ENCODE measurements at places on chromosomes 11 and 22.

- DNase-seq = no peak
Observed at GRCh38 chr11:34331329-34331728, 26.5 kb downstream of the ABTB2 start.

DNA sequence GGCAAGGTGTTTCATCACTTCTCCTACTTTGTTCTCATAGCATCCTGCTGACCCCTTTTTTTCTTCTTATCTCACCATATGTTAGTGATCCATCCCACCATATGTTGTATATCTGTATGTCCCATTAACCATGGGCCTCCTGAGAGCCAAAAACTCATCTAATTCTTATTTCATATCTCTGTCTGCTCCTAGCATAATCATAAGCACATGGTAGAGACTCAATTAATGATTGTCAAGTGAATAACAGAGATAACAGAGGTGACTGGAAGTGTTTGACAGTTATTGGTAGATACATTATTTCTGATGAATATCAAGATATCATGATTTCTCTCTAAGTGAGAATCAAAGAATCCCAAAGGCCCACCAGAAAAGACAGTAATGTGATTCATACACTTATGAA, 138.1 kb upstream of the MPPED2 start:
- no peak for DNase-seq

DNA sequence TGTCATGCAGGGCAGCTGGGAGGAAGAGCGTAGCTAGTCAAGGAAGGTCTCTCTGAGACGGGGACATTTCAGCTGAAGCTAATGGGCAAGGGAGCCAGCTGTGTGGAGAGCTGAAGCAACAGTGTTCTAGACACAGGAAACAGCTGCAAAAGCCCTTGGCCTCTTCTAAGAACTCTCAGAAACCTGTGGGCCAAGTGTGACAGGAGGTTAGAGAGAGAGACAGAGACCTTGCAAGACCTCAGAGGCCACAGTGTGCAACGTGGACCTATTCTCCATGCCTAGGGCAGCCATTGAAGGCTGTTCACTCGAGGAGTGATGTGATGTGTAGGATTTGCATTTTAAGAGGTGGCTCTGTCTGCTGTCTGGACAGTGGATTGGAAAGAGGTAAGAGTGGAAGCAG, 48.7 kb upstream of the TNRC6B start:
- DNase-seq = no peak

DNA sequence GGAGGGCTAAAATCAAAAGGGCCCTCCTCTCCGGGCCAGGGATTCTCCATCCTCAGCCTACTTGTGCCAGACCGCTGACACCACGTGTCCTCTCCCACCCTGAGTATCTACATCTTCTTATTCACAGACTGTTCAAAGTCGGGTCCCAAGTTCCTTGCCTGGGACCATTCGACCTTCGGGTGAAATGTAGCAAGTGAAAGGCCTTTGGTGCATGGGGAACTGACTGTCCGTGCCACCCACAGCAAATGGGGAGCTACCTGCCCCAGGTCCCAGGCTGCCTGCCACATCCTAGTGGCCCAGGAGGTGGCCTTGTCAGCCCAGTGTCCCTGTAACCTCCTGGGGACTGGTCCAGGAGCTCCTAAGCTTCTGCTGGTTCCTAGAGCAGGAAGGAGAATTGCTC, 67.3 kb downstream of the RTL6 start:
- DNase-seq = no peak

DNA sequence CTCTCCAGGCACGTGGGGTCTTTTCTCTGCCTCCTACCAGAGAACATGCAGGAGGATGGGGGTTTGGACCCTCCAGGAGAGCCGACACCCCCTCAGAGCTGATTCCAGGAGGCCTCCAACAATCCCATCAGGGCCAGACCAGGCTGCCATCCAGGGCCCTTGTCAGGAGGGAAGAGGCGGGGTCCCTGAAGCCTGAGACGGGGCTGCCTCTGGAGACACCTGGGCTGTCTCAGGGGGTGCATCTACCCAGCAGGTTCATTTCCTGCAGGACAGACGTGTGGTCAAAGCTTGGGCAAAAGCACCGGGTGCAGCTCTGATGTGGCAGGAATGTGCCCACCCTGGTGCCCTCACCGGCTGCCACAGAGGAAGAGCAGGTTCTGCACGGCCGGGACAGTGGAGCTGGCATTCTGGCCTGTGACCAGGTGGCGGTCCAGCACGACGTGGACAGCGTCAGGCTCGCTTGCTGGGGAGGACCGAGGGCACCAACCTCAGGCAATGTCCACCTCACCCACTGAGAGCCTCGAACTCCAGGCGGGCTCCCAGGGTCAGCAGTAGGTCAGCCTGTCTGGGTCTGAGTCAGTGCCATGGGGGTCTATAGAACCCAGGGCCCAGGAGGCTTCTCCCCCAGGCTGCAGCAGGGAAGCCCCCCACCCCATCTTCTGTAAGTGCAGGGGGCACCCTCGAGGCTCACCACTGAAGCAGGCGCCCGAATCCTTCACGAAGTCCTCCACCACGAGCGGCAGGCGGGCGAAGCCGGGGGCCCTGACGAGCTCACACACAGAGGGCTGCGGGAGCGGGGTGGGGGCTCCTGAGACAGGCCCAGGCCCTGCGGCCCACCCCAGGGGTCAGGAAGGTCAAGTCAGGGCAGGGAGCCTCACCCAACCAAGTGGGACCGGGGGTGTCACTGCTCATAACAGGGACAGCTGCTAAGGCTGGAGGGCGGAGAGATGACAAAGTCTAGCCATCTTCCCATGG, 6.4 kb downstream of the GATD1 start:
- no peak for DNase-seq

DNA sequence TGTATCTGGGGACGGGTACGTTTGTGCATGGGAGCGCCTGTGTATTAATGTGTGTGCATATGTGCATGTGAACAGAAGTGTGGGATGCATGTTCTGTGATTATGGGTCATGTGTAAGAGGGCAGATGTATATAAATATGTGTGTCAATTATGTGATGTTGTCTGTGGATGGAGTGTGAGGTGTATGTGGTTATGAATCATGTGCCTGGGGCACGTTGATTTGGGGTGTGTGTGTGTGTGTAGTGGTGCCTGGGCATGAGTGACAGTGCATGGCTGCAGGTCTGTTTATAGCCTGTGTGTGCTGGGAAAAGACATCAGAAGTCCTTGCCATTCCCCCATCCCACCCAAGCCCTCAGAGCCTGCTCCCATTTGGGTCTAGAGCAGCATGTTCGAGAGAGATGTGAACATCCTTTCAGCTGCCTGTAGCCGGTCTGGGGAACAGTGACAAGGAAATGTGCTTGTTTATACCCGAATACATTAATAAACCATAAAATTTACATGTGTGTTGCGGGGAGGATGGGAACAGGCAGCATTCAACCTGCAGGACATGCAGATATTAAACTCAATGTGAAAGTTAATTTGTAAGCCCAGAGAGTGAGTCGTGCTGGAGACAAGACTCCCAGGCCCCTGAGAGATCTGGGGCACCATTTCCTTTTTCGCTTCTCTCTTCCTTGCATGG, 129.0 kb downstream of the NECTIN1 start:
- DNase-seq = no peak

DNA sequence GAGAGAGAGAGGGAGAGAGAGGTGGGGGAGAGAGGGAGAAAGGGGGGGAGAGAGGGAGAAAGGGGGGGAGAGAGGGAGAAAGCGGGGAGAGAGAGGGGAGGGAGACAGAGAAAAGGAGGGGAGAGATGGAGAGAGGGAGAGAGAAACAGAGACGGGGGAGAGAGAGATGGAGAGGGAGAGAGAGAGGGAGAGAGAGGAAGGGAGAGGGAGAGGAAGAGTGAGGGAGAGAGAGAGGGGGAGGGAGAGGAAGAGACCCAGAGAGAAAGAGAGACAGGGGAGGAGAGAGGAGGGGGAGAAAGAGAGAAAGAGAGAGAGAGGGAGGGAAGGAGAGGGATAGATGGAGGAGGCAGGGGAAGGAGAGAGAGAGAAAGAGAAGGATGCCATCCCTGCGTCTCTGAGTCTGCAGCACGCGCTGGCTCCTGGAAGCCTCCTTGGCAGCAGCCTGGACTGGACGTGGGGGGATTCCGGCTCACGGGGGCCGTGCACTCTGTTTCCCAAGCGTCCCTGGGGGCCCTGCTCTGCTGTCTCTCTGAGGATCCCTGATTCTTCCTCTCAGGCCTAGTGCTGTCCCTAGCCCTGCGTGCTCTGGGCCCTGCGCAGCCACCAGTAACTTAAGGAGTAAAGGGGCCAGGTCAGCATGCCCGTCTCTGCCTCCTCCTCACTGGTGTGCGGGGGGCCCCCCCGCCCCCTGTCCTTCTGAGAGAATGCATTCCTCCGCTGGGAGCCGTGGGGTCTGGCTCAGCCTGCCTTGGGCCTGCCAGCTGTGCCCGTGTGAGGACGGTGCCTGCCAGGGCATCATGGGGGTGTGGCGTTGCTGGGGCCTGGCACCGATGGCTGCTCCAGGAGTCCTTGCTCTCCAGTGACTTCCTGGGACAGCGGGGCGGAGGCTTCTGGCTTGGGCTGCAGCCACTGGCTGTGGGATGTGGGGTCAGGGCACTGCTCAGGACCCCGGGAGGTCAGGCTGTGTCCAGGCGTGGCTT, 429.5 kb downstream of the TBC1D22A start:
- no peak for DNase-seq

- DNase-seq = no peak
Observed at GRCh38 chr11:67654225-67654624, 3.7 kb upstream of the ACY3 start.

DNA sequence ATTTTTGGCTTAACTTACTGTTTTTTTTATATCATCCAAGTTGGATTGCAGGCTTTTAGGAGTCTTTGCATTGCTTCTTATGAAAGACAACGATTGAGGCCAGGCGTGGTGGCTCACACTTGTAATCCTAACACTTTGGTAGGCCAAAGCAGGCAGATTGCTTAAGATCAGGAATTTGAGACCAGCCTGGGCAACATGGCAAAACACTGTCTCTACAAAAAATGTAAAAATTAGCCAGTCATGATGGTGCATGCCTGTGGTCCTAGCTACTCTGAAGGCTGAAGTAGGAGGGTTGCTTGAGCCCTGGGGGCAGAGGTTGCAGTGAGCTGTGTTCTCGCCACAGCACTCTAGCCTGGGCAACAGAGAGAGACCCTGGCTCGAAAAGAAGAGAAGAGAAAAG, 56.6 kb downstream of the BID start:
- no peak for DNase-seq

GRCh38 chr11:67117176-67117575, 1.9 kb upstream of the KDM2A start:
- no peak for DNase-seq

DNA sequence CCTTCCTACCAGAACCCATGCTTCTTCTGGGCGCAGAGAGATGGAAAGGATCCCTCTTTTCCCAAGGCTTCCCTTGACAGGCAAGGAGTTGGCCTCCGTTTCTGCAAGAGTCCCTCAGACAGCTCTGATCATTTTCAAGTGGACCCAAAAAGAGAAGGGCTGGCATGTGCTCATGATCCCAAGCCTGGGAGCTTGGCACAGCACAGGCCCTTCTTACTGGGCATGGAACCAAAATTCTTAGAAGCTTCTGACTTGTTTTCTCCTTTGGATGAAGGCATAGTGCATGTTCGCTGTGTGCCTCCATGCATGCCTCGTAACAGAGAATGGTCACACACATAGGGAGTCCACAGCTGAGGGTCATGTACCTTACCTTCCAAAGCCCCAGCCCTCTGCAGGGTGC, 449.6 kb downstream of the MIAT start:
- DNase-seq = no peak

DNA sequence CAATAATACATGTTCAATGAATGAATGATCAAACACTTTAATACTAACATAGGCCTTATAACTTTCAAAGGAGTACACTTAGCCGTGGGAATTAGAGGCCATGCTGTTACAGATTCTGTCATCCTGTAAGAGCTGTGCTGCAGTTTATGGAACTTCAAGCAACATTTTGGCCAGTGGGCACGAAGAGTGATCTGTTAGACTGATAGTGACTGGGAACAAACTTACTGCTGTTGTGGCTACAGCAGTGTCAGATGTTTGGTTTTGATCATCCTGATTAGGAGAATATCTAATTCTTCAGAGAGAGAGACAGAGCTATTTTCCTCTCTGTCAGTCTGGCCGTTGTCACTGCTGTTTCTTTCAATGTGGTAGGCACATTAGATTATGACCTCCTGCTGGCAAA, 348.9 kb downstream of the NELL1 start:
- DNase-seq = no peak

DNA sequence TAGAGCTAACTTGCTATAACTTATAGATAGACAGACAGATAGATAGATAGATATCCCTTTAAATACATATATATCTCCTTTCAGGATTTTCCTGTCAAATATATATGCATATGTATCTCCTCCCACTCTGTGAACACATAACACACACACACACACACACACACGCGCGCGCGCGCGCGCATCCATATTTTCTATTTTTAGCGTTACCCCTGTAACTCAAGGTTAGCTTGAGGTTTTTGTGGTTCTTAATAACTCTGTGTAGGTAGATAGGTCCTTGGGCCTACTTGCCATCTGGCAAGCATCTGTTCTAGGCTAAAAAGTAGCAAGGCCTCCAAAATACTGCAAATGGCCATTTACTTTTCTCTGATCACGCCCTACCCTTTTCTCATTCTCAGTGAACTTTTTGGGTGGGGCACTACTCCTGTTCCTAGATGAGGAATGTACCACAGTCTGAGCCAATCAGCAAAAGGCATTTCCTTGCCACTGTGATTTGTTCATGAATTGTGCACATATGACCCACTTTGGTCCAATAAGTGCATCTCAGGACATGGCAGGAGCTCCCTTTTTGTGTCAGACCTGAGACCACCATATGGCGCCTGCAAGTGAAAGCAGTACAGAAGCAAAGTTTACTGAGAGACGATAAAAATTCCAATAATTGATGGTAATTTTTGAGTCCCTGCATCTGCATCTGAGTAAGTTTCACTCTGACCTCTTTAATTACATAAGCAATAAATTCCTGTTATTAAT, 740.5 kb upstream of the API5 start:
- DNase-seq = no peak

DNA sequence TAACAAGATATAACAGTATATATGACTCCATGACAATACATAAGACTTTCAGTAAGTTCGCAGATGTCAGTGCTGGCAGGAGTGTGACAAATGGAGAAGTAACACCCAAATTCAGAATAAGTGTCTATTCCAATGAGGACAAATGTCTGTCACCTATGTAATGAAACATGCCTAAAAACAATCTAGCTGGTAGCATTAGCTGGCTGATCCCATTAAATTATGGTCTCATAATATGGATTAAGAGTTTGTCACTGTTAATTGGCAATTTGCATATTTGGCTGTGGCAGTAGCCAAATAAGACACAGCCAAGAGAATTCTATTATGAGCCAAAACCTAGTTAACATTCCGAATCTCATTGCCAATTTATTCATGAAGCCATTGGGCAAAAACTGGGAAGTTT, 30.2 kb upstream of the CAVIN3 start:
- DNase-seq = no peak
